Pancreas (tissue), 10 donors: ENCODE measurements at places on chromosomes 5 and 9. TPM values are rescaled to one million over a fixed set of nuclear protein-coding genes. Genes with fewer than 3 reads are reported as not detected.
A peak's percentile ranks its signal among the peaks of the same experiment; 100 is the strongest.

DNA sequence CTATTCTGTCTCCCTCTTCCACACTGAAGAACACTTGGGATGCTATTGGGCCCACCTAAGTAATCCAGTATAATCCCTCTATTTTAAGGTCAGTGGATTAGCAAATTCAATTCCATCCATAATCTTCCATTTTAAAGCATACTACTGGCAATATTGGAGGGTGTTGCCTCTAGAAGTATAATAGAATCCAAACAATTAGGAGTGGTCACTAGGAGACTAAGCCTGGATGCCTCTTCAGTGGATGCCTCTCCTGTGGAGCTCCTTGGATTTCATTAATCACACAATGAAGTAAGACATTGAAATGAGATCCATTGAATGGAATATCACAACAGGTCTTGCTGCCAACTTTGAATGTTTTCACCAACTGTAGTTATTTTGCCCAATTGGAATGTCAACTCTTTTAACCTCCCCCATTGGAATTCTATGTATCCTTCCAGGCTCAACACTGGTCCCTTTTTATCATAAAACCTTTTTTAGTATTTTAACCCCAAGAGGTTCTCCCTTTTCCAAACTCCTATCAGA lies 311.6 kb downstream of the PLK2 start:
- no peaks in the 10 kb centered on the region for H3K27me3 ChIP-seq
- no peak overlapping the region for H3K27ac ChIP-seq
- H3K36me3 ChIP-seq: no peaks in the 10 kb centered on the region
- H3K4me3 ChIP-seq: no peak overlapping the region
- DNase-seq: no peak
- H3K4me1 ChIP-seq: no peaks in the 10 kb centered on the region

TNFAIP8 gene
- 12.5 TPM for total RNA-seq

DNA sequence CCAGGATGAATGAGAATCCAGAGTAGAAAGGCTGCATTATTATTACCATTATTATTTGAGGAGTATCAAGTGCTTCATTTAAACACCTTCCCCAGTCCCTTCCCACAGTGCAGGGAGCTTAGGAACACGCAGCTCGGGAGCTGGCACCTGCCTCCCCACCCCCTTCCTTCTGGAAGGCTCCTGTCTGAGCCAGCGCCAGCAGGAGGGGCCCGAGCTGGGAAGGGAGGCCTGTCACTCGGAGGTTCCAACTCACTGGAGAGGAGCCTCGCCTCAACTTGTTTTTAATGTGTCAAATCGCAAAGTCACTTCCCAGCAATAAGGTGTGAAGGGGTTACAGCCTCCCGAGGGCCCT lies 156.4 kb upstream of the IRX4 start:
- no peaks in the 10 kb centered on the region for H3K27me3 ChIP-seq
- no peak overlapping the region for H3K27ac ChIP-seq
- H3K4me3 ChIP-seq: no peak overlapping the region

DNA sequence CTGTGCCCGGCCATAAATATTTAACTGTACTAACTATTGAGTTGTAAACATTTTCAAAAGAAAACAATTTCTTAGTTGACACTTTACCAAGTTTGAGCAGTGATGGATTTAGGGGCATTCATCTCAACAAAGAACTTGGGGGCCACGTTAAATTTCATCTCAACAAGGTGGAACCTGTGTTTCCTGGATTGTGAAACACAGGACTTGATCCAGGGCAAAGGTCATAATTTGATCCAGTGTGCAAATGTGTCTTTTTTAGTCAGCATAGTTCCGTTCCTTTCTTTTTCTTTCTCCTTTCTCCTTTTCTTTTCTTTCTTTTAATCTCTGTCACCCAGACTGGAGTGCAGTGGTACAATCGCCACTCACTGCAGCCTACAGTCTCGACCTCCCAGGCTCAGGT lies 3.1 kb downstream of the GFRA3 start:
- H3K36me3 ChIP-seq: no peaks in the 10 kb centered on the region
- H3K4me3 ChIP-seq: no peak overlapping the region
- H3K4me1 ChIP-seq: no peaks in the 10 kb centered on the region
- H3K27me3 ChIP-seq: no peaks in the 10 kb centered on the region
- no peak for DNase-seq

- no peak overlapping the region for H3K27ac ChIP-seq
- no peak for DNase-seq
- no peaks in the 10 kb centered on the region for H3K36me3 ChIP-seq
- H3K27me3 ChIP-seq: no peaks in the 10 kb centered on the region
- H3K4me1 ChIP-seq: no peaks in the 10 kb centered on the region
These were observed 80.6 kb upstream of the ZBTB43 start for GRCh38 chr9:126724226-126724625.

DNA sequence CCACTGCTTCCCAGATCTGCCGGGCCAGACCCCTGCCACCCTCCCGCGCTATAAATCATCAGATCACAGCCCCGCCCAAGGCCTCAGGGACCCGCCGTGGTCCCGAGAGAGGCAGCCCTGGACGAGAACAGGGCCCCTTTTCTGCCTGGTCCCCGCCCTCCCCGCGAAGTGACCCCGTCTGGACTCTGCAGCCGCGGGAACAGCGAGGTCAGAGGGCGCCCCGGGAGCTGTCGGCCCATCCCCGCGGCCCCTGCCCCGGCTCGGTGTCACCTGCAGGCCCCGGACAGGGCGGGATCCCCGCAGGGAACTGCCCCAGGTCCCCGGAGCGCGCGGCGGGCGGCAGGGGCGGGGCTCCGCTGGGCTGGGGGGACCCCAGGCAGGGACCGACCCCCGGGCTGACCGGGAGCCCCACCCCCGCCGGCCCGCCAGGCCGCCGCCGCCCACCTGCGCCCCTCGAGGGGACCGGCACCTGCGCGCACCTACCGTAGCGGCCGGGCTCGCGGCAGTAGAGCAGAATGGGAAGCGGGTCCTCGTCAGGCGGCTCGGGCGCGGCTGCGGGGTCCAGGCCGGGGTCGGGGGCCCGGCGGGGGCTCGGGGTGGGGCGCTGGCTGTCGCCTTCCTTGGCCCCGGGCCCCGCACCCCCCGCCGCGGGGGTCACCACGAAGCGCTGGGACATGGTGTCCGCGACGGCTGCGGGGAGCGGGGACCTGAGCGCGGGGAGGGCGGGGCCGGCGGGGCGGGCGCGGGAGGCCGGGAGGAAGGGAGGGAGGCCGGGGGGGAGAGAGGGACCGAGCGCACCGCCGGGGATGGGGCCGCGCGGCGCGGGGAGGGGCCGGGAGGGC lies 43.5 kb upstream of the SLC12A7 start:
- H3K27ac ChIP-seq: no peak overlapping the region
- peak overlapping the region; percentile 36 for H3K4me3 ChIP-seq
- no peaks in the 10 kb centered on the region for H3K27me3 ChIP-seq
- H3K36me3 ChIP-seq: no peaks in the 10 kb centered on the region

DNA sequence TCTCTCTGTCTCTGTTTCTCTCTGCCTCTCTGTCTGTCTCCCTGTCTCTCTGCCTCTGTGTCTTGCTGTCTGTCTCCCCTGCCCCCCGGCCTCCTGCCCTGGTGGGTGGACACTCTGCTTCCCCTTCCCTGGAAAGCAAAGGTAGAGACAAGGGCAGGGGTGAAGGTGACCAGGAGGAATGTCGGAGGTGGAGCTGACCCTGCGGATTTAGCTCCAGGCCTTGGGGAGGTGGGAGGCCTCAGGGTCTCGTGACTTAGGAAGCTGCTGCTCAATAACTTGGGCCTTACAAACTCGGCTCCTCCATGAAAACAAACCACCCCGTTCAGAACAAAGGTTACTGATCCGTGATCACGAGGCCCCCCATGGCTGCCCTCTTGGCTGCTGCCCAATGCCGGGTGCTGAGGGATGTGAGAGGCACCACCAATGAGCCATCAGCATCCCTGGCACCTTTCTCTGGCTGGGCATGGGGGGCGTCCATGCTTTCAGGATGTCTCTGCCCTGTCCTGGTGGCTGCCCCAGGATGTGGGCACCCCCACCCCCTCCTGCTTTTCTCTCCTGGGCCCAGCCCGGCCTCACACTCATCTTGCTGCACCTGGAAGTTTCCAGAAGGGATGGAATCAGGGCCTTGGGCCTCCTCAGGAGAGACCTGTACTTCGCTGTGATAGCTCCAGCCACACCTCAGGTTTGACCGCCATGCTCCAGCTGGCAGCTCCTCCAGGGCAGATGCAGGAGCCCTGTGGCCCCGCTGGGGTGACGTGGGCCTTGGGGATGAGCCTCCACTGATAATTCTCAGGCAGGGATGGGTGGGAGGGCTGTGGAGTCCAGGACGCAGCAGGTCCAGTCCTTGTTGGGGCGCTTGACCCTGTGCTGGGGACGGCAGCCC lies 14.8 kb upstream of the SLC6A19 start:
- DNase-seq: no peak
- no peaks in the 10 kb centered on the region for H3K36me3 ChIP-seq
- peak overlapping the region; percentile 84 for H3K27ac ChIP-seq

CYSTM1 gene
- 30.2 TPM for total RNA-seq

GRCh38 chr9:123775289-123776284 lies 154.3 kb downstream of the DENND1A start:
- no peak overlapping the region for H3K4me3 ChIP-seq
- DNase-seq: no peak
- no peaks in the 10 kb centered on the region for H3K4me1 ChIP-seq
- H3K36me3 ChIP-seq: no peaks in the 10 kb centered on the region
- no peaks in the 10 kb centered on the region for H3K27me3 ChIP-seq

GRCh38 chr5:43854697-43855292 lies 251.8 kb downstream of the NNT start:
- H3K27ac ChIP-seq: no peak overlapping the region
- no peaks in the 10 kb centered on the region for H3K27me3 ChIP-seq
- no peak overlapping the region for H3K4me3 ChIP-seq
- no peak for DNase-seq
- H3K36me3 ChIP-seq: no peaks in the 10 kb centered on the region
- peaks cover 23% of the 10 kb centered on the region for H3K4me1 ChIP-seq

DNA sequence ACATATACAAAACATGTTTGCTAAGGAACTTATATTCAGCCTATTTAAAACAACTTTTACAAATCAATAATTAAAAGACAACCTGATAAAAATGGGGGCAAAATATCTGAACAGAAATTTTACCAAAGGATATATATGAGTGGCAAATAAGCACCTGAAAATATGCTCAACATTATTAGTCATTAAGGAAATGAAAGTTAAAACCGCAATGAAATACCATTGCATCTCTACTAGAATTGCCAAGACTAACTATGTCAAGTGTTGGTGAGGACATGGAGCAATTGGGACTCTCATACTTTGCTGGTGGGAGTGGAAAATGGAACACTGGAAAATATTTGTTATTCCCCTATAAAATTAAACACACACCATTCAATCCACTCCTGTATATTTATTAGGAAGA lies 26.3 kb upstream of the PPP2R2B start:
- no peak overlapping the region for H3K27ac ChIP-seq
- no peaks in the 10 kb centered on the region for H3K36me3 ChIP-seq
- no peak for DNase-seq
- no peaks in the 10 kb centered on the region for H3K4me1 ChIP-seq
- no peak overlapping the region for H3K4me3 ChIP-seq

DNA sequence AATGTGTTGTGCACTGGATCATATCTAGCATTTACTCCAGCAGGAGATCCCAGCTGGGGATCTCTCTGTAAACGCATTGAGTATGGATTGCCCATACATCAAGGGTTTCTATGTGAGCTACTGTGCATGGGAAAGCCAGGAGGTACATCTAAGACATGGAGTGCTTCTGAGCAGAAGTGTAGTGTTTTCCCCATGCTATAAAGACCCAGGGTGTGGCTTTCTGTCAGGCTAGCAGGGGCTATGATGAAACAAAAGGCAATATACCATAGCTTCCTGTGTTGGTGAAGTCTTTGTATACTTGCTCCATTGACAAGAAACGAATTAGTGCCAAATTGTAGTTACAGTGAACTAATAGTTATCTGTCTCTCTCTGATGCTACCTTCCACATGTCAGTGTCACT lies 329.3 kb upstream of the TLE4 start:
- no peak for DNase-seq
- H3K4me1 ChIP-seq: no peaks in the 10 kb centered on the region
- no peaks in the 10 kb centered on the region for H3K27me3 ChIP-seq
- H3K27ac ChIP-seq: no peak overlapping the region

SOHLH1 gene
- not detected for total RNA-seq

TMEM232 gene
- total RNA-seq: 3.5 TPM

- no peaks in the 10 kb centered on the region for H3K27me3 ChIP-seq
- no peak overlapping the region for H3K4me3 ChIP-seq
- no peaks in the 10 kb centered on the region for H3K4me1 ChIP-seq
- H3K36me3 ChIP-seq: no peaks in the 10 kb centered on the region
- H3K27ac ChIP-seq: no peak overlapping the region
These were observed 81.7 kb upstream of the SMC5 start for GRCh38 chr9:70177121-70177520.

LCN15 gene
- not detected for total RNA-seq

- no peak overlapping the region for H3K4me3 ChIP-seq
- no peak for DNase-seq
- no peaks in the 10 kb centered on the region for H3K36me3 ChIP-seq
- H3K27me3 ChIP-seq: peaks cover 23% of the 10 kb centered on the region
- no peaks in the 10 kb centered on the region for H3K4me1 ChIP-seq
- no peak overlapping the region for H3K27ac ChIP-seq
These were observed 2.0 kb upstream of the RXFP3 start for GRCh38 chr5:33934176-33934575.

DNA sequence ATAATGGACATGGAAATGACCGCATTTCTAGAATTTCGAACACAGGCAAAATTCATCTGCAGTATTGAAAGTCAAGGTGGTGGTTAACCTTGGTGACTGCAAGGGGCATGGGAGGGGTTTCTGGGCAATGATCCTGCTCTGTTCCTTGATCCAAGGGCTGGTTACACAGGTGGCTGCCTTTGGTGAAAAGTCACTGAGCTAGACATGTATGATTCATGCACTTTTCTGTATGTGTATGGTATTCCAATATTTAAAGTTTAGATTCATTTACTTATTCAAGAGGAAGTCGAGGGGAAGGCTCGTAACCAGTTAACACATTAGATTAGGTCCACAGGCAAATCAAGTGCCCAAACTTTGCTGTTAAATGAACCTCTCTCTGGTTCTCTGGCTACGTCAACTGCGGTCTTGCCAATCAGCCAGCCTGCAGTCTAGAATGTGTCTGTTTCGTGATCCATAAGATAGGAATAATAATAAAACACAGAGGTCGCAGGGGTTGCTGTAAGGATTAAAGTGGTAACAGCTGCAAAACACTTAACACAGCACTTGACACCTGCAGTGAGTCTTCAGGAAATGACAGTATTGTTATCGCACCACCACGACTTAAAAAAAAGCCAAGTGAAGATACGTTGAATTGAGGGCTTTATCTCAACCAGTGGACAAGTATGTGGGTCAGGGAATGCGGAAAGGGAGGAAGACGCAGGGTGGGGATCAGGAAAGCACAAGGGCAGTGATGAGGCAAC lies 92.5 kb downstream of the TLE1 start:
- H3K4me1 ChIP-seq: peaks cover 8% of the 10 kb centered on the region
- no peaks in the 10 kb centered on the region for H3K36me3 ChIP-seq
- H3K27me3 ChIP-seq: no peaks in the 10 kb centered on the region
- H3K27ac ChIP-seq: no peak overlapping the region
- DNase-seq: no peak

ENHO gene
- total RNA-seq: 1.1 TPM

GRCh38 chr5:167578977-167579692 lies 712.3 kb upstream of the WWC1 start:
- H3K4me3 ChIP-seq: no peak overlapping the region
- DNase-seq: no peak
- H3K27ac ChIP-seq: no peak overlapping the region
- no peaks in the 10 kb centered on the region for H3K36me3 ChIP-seq
- peaks cover under 1% of the 10 kb centered on the region for H3K4me1 ChIP-seq
- H3K27me3 ChIP-seq: peaks cover 20% of the 10 kb centered on the region
